ENCODE measurements at places on chromosomes 2 and 18.

DNA sequence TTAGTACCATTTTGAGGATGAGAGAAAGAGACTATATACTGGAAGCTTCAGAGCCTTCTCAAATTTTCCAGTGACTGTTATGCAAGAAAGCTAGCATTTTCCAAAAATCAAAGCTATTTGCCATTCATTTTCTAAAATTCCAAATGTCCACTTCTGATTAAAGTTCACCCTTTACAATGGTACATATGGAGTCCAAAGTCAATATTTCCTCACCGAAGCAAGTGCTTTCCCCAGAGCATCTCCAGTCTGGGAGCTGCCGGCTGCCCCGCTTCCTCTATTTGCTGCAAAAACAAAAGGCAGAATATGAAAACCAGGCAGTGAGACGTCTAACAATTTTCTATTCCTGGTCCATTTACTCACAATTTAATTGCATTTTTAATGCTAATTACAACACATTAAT lies 302.0 kb upstream of the CCDC68 start:
- DNase-seq, result no peak

DNA sequence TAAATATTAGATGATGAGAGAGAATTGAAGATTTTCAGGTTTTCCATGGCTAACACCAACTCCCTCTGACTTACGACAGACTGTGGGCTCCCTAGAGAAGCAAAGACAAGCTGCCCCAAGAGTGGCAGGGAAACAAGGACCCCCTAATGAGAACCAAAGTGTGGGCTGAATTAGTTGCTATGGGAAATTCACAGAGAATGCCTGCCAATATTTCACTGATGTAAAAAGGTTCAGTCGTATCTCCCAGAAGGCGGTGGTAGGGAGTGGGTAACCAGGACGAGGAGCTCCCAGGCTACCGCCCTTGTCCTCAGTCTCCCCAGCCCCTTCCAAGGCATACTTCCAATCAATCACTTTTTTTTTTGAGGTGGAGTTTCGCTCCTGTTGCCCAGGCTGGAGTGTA lies 113.6 kb downstream of the LAMA1 start:
- DNase-seq, result no peak

- DNase-seq, result no peak
These were observed 35.6 kb downstream of the NGEF start for GRCh38 chr2:232977438-232977971.

- no peak for DNase-seq
These were observed 1.3 kb downstream of the NETO1 start for GRCh38 chr18:72866442-72866900.

- no peak for DNase-seq
These were observed 143.0 kb downstream of the TPO start for GRCh38 chr2:1556286-1556685.

DNA sequence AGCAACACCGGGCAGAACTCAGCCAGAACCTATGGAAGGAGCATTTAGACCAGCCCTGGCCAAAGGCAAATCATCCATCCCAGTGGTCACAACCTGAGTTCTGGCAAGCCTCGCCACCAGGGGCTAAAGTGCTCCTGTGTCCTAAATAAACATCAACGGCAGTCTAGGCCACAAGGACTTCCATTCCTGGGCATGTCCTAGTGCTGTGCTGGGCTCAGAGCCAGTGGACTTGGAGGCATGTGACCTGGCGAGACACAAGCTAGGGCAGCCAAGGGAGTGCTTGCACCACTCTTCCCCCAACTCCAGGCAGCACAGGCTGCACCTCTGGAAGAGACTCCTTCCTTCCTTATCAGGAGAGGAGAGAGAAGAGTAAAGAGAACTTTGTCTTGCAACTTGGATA lies 69.0 kb downstream of the ST6GAL2 start:
- no peak for DNase-seq

- DNase-seq, result no peak
These were observed 118.1 kb downstream of the PRPF40A start for GRCh38 chr2:152598975-152599759.

GRCh38 chr2:172877826-172878225 lies 142.2 kb downstream of the RAPGEF4 start:
- DNase-seq, result no peak

DNA sequence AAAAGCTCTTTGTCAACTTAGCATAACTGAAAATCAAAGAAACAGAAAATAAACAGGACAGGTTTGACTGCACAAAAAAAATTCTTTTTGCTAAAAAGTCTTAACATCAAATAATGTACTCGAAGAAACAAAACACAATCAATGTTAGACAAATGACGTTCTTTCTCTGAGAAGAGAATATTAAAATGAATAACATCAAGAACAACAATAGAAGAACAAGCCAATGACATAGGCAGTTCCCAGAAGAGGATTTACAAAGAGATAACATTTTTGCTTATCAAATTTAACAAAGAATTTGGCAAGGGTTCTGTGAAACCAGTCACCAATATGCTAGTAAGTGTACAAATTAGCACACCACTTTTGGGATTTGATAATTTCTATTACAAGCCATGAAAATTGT lies 5.8 kb downstream of the GPR55 start:
- no peak for DNase-seq

DNA sequence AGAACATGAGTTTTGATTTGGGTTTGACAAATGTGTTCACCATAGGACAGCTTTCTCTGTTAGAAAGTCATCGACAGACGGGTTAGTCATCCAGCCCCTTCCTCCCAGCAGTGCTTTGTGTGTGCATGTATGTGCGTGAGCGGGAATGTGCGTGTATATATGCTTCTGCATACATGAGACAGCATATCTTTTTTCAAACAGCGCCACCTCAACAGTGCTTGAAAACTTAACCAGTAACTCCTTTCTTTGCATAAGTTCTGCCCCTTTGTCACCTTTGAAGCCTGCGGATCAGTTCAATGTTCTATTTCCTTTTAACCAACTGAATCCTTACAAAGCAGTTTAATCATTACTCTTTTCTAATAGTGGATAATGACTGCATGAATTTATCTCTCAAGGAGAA lies 351.4 kb downstream of the LPIN1 start:
- no peak for DNase-seq

DNA sequence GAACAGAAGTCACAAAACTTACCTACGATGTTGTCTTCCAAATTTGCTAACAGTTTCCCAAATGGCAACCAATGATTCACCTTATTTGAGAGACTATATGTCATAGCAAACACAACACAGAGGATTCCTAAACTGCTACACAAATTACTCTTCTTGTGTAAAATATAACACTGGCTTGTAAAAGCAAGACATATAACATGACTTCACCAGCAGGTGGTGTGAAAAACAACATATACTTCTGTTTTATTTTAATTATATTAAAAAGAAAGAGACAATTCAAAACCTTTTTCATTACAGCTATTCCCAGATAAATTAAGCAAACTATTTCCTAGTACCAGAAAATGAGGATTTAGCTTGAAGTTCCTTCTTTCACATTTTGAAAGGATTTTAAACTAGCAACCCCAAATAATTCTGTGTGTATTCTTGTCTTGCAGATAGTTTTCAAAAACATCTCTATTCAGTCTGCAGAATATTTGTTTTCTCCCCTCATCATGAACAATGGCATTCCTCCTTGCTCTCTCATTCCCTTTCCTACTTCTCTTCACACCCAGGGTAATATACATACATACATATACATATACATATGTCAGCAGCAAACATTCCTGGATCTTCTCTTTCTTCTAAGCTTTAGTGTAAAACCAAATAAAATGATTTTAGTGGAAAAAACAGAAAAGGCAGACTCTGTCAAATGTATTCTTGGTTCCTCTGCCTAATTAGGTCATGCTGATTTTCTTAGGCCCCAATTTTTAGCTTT lies 62.1 kb downstream of the SCN3A start:
- DNase-seq, result no peak

GRCh38 chr2:46350029-46350689 lies 53.0 kb downstream of the EPAS1 start:
- no peak for DNase-seq

DNA sequence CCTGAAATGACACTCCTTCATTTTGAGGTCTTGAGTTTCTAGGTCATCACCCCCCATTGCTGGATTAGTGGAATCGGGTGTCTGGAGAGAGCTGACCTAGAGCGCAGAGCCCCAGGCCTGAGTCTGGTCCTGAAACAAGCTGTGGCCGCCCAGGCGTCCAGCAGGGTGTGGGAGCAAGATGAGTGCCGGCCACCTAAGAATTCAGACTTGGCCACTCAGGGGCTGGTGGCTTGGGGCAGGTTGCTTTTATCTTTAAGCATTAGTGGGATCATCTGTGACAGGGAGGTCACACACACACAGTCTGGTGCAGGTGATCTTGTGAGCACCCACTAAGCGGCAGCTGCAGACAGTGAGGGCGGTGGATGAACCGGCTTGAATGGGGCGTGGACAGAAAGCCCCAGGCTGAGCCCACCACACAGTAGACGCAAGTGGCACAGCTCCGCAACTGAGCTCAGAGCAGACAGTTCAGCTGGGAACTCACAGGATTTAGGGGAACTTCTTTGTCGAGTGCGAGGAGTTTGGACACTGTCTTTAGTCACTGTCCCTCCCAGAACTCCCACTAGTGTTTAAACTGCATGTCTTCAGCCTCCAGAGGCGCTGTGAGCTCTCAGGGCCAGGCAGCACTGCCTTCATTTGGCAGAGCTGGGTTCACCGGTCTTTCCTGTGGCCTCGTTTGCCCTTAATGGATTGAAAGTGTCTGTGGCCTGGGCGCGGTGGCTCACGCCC lies 21.5 kb downstream of the ITGB1BP1 start:
- no peak for DNase-seq

DNA sequence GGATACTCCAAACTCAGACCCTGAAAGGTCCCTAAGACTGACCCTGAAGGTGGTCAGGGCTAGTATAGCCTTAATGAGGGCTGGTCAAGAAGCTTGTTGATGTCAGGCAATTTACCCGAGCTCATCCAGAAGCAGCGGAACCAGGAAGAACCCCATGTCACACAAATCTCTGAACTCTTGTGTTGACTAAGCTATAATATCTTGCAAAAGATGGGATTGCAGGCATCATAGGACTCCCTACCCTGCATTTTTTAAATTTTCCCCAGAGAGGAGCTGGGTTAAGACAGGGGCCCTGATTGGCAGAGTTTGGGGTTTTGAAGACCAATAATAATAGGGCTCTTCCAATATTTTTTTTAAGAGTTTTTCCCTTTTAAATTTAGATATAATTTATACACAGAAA lies 2.0 kb upstream of the PLEKHB2 start:
- DNase-seq, result no peak

DNA sequence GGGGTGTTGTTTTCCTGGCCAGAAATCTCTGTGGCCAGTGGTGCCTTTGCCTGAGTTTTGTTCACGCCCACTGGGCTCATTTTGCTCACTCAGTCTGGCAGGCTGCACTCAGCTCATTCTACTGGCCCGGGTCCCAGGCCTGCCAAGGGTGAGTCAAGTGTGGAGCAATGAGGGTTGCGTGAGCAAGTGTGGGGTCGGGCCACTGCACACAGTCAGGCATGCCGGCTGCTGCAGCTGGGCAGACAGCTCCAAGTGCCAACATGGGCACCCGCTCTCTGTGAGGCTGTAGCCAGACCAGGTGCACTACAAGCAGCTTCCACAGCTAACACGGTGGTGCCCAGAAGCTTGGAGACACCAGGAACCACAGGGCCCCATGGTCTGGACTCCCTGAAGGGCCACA lies 801.1 kb upstream of the RAB6C start:
- no peak for DNase-seq

GRCh38 chr18:10526561-10526949 lies 728 bp downstream of the NAPG start:
- no peak for DNase-seq

- peak; percentile 10 for DNase-seq
These were observed 815 bp downstream of the GMCL1 start for GRCh38 chr2:69830045-69830905.
